Activated naive CD4-positive, alpha-beta T cell treated with anti-CD3 and anti-CD28 coated beads, Interleukin-2, amount 50 U/mL, for 72 hours (primary cell): ENCODE measurements at places on chromosomes 1 and 21. TPM values are rescaled to one million over a fixed set of nuclear protein-coding genes. Genes with fewer than 3 reads are reported as not detected.

The A3GALT2 gene
- total RNA-seq = not detected

The IGSF21 gene
- not detected for total RNA-seq

- DNase-seq = no peak
Observed at GRCh38 chr1:11432526-11432925, 46.4 kb upstream of the DISP3 start.

- DNase-seq = no peak
Observed at GRCh38 chr1:27391511-27392095, 819 bp upstream of the GPR3 start.

The FCRL4 gene
- not detected for total RNA-seq

- no peak for DNase-seq
Observed at GRCh38 chr21:40051801-40052200, 184.6 kb downstream of the PCP4 start.

GRCh38 chr1:227447531-227447990 is 115.8 kb upstream of the ZNF678 start:
- DNase-seq = no peak

GRCh38 chr1:2240270-2241156 is 12.4 kb downstream of the SKI start:
- DNase-seq = no peak

GRCh38 chr1:25563330-25564215 is 20.2 kb downstream of the LDLRAP1 start:
- DNase-seq = no peak

DNA sequence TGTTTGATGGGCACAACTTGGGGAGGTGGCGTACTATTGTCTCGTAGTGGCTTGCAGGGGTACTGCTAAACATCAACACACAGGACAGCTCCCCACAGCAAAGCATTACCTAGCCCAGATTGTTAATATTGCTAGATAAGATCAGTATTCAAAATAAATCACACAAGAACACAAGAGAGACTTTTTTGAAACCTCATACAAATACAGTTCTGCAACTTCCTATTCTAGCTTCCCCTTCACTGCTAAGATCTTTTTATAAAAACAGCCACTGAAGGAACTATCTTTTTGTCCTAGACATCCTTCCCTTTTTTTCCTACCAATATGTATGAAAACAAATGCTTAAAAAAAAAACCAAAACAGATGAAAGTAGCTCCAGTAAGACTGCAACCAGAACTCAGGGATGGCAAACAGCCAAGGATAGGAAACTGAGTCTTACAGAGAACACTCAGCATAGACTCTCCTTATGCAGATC is 137.8 kb upstream of the KRTAP19-8 start:
- DNase-seq = no peak

DNA sequence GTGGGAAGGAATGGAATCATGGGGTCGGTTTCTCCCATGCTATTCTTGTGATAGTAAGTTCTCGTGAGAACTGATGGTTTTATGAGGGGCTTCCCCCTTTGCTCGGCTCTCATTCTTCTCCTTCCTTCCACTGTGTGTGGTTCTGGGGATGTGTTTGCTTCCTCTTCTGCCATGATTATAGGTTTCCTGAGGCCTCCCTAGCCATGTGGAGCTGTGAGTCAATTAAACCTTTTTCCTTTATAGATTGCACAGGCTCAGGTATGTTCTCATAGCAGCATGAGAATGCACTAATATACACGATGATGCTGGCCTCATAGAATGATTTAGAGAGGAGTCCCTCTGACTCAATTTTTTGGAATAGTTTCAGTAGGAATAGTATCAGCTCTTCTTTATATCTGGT is 195.4 kb upstream of the IVNS1ABP start:
- DNase-seq = no peak

The PTPN7 gene
- total RNA-seq = 119 TPM

The KCNE1 gene
- total RNA-seq = 0.27 TPM

- DNase-seq = peak; percentile 50
Observed at GRCh38 chr1:224182057-224182865, 779 bp upstream of the DEGS1 start.

DNA sequence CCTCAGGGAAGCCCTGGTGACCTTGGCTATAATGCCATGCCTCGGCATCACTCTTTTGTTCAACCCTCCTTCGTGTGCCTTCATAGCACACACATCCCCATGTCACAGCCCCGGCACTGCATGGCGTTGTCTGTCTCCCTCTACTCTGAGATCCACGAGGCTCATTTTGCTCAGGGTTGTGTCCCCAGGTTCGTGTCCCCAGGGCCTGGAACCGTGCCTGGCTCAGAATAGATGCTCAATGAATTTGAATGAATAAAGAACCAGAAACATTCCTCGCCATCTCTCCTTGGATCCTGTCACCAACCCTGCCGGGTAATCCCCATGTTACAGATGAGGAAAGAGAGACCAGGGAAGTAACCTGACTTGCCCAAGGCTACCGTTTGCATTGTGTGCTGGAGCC is 177.3 kb downstream of the PTPRU start:
- DNase-seq = no peak

DNA sequence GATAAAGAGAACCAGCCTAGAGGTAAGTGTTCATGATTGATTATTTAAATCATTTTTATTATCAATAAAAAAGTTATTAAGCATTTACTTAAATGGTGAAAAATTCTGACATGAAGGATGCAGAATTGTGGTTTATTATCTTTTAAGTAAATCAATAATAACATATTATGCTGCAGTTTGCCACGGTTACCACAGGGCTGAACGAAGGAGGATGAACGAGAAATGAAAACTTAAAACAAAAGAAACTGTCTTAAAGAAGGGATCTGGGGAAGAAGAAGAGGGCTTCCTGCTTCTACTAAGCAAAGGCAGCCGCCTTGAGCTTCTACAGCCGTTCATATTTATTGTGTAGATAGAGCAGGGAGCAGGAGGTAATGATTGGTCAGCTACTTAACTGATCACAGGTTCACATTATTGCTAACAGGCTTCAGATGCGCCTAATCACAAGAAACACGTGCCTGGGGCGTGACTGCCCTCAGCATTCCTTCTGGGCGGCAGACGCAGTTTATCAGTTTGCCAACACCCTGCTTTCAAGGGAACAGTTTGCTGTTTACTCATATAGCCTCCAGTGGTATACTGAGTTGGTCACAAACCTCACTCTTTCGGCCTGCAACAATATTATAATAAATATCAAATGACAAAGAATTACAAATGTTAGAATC is 5.8 kb upstream of the FNBP1L start:
- no peak for DNase-seq

- DNase-seq = no peak
Observed at GRCh38 chr1:201311356-201312011, 28.2 kb downstream of the PKP1 start.

DNA sequence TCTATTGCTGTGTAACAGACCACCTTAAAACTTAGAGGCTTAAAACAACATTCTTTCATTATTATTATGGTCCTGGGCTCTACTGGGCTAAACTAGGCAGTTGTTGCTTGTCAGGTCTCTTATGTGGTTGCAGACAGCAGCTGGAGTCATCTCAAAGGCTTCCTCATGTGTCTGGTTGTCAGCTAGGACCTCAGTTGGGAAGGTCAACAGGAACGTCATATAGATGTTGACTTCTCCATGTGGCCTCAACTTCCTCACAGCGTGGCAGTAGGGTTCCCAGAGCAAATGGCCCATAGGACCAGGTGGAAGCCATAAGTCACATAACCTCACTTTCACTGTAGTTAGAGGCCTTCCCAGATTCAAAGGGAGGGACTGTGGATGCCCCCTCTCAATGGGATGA is 15.4 kb upstream of the MEF2D start:
- no peak for DNase-seq

DNA sequence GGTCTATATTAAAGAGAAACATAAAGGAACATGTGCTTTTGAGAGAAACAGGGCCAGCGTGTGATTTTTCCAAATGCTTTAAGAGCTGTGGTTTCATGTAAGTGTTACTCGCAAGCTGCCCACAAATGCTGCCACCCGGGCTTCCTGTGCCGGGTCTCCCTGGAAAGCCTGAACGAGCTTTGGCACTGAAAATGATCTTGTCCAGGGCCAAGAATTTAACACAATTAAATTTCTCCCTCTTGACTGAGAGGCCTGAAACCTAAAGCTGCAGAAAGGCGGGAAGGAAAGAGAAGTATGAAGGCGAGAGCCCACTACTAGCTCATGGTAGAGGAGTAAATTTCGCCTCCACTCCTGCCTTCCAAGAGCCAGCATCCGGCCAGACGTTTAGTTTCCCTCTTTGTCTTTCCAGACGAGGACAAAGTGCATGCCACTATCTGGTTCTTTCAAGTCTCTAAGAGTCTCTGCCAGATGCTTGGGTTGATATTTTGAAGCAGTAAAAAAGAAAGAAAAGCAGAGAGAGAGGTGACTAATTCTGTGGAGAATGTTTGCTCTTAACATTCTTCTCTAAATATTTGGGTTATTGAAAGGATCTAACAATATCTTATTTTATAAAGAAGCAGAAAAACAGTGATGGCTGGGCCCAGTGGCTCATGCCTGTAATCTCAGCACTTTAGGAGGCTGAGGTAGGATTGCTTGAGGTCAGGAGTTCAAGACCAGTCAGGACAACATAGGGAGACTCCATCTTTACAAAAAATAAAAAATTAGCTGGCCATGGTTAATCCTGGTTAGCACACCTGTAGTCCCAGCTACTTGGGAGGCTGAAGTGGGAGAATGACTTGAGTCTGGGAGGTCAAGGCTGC is 100.0 kb upstream of the HNRNPU start:
- no peak for DNase-seq

- no peak for DNase-seq
Observed at GRCh38 chr1:173356191-173356762, 120.9 kb upstream of the PRDX6 start.

The DYNLT4 gene
- 0.80 TPM for total RNA-seq

- DNase-seq = no peak
Observed at GRCh38 chr1:222547260-222547614, 667 bp downstream of the HHIPL2 start.

The OPRD1 gene
- total RNA-seq = not detected
